ENCODE measurements at places on chromosomes 11 and 22.
A peak's percentile ranks its signal among the peaks of the same experiment; 100 is the strongest.

GRCh38 chr11:57709802-57710367, 2.1 kb downstream of the MED19 start:
- DNase-seq, result no peak

DNA sequence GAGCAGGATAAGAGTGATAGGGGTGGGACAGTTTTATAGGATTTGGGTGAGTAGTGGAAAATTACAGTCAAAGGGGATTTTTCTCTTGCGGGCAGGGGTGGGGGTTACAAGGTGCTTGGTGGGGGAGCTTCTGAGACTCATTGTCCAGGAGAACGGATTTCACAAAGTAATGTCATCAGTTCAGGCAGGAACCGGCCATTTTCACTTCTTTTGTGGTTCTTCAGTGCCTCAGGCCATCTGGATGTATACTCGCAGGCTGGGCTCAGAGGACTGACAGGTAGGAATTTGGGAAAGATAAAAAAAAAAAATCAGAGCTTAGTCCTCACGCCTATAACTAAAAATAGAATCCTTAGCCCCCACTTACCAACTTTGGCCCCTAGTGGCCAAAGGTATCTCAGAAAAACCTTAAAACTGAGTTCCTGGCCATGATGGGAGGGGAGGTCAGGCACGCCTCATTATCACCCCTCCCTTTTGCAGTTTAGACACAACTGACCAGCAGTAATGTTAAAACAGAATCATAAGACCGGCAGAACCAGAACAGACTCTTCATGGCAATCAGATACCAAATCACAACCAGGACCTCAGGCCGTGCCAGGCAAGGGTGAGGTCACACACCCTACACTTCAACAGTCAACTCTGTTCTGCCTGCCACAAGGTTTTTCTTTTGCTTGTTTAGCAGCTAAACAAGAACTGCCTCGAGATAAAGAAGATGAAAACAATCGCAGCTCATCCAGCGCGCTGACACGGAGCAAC, 8.9 kb upstream of the APOBEC3G start:
- DNase-seq, result no peak

DNA sequence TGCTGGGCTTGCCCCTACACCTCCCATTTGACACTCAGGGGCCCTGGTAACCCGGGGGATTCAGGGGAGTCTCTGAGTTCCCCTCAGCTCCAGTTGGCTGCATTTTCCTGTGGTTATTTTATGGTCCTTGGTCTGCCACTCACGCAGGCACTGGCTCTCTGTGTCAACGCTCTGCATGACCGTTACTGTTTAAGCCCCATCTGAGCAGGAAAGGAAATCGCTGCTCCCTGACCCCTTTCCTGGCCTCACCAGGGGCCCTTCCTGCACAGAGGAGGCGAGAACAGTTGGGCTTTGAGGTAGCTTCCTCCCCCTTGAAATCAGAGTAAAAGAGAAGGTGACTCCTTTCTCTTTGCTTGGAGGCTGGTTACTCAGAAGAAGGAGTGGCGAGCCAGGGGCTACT, 2.4 kb downstream of the C1QTNF4 start:
- no peak for DNase-seq

- DNase-seq, result peak; percentile 20
Measured at GRCh38 chr11:45450189-45450588, 164.0 kb upstream of the SYT13 start.

DNA sequence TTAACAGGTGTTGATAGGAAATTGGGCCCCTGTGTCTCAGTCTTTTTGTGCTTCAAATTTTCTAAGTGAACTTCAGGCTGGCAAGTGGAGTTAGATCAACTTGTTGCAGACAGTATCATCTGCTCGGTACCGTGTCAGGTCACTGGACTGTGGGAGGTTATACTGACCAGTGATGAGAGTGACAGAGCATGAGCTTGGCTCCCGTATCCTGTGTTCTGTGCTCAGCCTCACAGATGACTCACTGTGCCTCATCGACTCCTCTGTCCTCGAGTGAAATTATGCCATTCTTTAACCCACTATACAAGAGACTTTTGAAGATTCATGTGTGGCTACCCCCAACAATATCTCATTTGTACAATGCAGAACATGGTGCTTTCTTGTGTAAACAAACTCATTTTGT, 7.9 kb downstream of the GRAP2 start:
- DNase-seq, result peak; percentile 4

GRCh38 chr11:22730319-22730718, 63.9 kb downstream of the GAS2 start:
- peak; percentile 17 for DNase-seq

DNA sequence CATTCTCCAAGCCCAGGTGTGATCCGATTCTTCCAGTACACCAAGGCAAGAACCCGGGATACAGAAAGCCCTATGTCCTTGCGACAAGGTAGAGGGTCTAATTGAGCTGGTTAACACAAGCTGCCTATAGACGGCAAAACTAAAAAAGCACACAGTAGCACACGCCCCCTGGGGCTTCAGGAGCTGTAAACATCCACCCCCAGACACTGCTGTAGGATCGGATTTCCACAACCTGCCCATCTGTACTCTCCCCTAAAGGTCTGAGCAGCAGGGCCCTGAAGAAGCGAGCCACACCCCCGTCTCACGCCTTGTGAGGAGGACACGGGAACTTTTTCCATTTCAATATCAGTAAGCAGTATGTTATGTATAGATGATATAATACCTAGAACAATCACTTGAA, 624.7 kb downstream of the BUD13 start:
- no peak for DNase-seq

DNA sequence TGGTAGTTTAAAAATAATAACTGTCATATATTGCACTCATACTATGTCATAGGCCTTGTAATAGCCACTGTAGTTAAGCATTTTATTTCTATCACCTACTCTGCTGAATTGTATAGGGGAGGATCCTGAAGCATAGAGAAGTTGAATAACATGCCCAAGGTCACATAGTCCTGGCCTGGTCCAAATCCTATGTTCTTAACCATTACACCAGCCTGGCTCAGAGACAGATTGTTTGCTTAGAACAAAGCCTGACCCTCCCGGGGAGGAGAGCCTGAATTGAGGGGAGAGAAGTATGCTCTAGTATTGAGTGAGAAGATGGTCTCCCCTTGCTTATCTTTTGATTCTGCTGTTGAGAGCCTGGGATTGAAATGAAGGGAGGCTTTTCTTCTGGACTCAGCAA, 2.2 kb downstream of the NEU3 start:
- no peak for DNase-seq

- peak; percentile 79 for DNase-seq
Measured at GRCh38 chr11:27183672-27184457, 143.2 kb downstream of the BBOX1 start.

DNA sequence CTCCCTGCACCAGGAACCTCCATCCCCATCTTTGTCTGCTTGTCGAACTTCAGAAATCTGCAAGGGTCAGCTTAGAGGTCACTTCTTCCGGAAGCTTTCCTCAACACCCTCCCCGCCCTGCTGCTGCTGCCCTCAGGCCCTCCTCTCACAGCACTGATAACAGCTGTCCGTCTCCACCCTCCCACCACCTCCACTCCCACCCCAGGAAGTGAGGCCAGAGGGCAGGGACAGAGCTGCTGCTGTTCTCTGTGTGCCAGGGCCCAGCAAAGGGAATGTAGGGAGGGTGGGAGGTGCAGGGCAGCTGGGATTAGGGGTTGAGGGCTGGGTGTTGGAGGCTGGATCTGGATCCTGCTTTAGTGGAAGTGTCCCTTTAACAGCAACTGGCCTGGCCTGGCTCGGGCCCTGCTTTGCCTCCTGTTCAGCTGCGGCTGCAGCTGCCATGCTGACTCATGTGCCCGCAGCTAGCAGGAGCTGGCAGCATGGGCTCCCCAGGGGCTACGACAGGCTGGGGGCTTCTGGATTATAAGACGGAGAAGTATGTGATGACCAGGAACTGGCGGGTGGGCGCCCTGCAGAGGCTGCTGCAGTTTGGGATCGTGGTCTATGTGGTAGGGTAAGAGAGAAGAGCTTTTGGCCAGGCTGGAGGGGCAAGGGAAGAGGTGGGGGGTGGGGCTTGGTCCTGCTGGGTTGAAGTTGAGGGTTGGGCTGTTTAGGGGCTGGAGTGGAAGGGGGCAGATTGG, at the start of gene P2RX6:
TSS of gene P2RX6 (plus strand) at position 440 of the 740 bp plus-strand sequence. CDS start at position 450, 10 bp downstream.
- DNase-seq, result peak; percentile 62

DNA sequence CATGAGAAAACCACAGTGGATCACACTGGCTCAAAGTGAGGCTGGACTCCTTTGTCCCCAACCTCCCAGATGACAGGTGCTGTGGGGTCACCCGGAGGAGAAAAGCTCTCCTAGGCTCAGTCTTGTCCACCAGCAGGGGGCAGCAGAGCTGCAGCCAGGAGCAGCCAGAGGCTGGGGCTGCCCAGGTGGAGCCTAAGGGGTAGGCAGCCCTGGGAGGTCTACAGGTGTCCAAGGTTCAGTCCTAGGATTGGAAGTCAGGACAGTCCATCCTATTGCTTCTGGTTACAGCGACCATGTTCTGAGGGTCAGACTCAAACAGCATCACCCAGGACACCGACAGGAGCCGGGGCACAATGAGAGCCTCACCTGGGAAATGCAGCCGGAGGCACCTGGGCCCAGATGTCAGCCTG, 77.6 kb upstream of the IGLL5 start:
- peak; percentile 22 for DNase-seq

- no peak for DNase-seq
Measured at GRCh38 chr11:567629-568292, 7.0 kb downstream of the RASSF7 start.

GRCh38 chr11:125001079-125001778, 47.2 kb downstream of the CCDC15 start:
- DNase-seq, result no peak

GRCh38 chr11:72720784-72721183, 31.4 kb downstream of the ARAP1 start:
- DNase-seq, result no peak

- DNase-seq, result peak; percentile 35
Measured at GRCh38 chr11:61541598-61541997, 33.0 kb downstream of the LRRC10B start.

- DNase-seq, result no peak
Measured at GRCh38 chr11:66047541-66048365, 1.2 kb downstream of the GAL3ST3 start.

- peak; percentile 76 for DNase-seq
Measured at GRCh38 chr11:96246718-96247552, 96.1 kb downstream of the MAML2 start.

DNA sequence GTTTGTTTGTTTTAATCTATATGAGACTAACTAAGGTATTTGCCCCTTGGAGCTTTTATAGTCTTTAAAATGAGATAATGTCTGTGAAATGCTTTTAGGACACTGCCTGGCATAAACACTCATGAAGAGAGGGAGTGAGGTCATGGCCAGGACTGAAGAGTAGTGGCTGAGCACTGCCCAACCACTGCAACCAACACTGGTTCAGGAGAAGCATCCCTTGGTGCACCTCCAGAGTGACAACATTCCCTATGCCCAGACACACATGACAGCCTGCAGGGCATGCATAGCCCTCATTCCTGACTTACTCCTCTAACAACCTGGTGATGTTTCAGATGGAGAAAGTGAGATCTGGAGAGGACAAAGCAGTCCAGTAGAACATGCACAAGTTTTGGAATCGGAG, 36.1 kb downstream of the ME3 start:
- DNase-seq, result no peak

GRCh38 chr11:32374261-32374711, 61.1 kb downstream of the WT1 start:
- peak; percentile 28 for DNase-seq

DNA sequence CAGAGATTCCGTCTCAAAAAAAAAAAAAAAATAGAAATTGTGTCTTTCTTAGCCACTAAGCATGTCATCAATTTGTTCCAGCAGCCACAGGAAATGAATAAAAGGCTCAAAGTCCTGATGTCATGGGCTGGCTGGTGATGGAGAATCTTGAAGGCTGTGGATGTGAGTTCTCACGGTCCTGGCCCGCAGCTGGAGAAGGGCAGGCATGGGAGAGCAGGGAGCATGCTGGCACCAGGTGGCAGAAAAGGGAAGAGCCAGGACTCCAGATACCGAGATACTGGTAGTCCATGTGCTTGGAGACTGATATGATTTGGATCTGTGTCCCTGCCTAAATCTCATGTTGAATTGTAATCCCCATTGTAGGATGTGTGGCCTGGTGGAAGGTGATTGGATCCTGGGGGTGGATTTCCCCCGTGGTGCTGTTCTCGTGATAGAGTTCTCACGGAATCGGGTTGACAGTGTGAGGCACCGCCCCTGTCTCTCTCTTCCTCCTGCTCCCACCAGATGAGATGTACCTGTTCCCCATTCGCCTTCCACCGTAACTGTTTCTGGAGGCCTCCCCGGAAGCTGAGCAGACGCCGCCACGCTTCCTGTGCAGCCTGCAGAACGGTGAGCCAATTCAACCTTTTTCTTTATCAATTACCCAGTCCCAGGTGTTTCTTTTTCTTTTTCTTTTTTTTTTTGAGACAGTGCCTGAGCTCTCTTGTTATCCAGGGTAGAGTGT, 18.1 kb downstream of the MRGPRD start:
- no peak for DNase-seq

DNA sequence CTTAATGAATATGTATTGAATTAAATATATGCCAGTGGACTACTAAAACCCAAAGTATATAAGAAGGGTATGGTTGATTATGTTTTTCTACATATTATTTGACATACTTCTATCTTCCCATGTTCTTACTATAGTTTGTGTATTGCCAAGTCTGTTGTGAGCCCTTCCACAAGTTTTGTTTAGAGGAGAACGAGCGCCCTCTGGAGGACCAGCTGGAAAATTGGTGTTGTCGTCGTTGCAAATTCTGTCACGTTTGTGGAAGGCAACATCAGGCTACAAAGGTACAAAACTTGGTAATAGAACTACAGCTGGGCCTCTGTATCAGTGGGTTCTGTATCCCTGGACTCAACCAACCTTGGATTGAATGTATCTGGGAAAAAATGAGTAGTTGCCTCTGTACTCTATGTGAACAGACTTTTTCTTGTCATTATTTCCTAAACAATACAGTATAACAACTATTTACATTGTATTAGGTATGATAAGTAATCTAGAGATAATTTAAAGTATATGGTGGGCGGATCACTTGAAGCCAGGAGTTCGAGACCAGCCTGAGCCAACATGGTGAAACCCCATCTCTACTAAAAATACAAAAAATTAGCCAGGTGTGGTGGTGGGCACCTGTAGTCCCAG, 38.7 kb upstream of the TTC36 start:
- peak; percentile 69 for DNase-seq

DNA sequence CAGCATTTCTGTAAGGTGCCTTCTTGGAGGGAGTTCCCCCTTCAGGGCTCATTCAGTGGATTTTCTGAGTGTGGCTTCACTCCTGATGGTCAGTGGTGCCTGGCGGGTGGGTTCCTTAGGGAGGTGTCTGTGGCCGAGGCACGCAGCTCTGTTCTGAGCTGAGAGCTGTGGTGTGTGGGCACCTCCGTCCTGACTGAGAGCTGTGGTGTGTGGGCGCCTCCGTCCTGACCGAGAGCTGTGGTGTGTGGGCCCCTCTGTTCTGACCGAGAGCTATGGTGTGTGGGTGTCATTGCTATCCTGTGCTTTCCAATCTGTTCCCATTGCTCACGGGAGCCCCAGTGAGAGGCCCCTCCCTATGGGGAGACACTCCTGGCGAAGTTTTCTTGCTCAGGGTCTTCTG, 39.8 kb downstream of the MUC6 start:
- no peak for DNase-seq

Data from fibroblast of skin of right quadriceps (primary cell).